ENCODE measurements at places on chromosomes 5 and 9.
A peak's percentile ranks its signal among the peaks of the same experiment; 100 is the strongest.

- no peak for DNase-seq
Measured at GRCh38 chr5:9239071-9239470, 306.8 kb downstream of the SEMA5A start.

- no peak for DNase-seq
Measured at GRCh38 chr9:81776834-81777233, 87.5 kb upstream of the TLE1 start.

DNA sequence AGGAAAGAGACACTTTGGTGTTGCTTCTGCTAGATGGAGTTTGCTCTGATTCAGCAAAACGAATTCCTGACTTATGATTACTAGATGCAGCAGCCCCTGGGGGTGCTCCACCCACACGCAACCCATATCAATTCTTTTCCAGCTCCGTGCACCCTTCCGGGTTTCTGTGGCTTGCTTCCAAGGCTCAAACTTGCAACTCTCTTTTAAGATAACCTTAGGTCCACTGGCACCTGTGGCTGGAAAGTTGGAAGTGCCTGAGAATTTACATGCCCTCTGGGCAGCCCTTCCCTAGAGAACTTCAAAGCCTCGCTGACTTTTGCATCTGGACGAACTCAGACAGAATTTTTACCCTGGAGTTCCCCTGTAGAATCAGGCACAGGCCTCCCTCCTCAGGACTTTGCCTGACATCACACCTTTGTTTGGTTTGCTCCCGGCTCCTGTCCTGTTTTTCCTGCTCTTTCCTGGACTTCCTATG, 224.9 kb downstream of the SNX18 start:
- no peak for DNase-seq

DNA sequence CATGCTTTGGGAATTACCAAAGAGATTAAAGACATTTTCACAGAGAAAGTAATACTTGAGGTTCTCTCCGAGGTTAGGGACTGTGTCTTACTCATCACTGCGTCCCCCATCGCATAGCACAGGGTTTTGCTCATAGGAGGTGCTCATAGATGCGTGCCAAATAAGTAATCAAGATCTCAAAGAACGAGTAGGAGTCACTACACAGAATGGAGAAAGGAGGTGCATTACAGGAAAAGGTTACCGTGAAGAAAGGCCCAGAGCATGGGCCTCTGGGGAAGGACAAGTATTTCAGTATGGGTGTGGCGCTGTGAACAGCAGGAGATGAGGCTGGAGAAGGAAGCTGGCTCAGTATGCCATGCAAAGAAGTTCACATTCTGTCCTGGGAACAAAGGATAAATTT, 182.4 kb downstream of the ACTL7B start:
- DNase-seq, result no peak

GRCh38 chr9:134442085-134442474, 115.8 kb downstream of the RXRA start:
- DNase-seq, result no peak

GRCh38 chr9:122975196-122975595, 34.4 kb downstream of the RABGAP1 start:
- no peak for DNase-seq

DNA sequence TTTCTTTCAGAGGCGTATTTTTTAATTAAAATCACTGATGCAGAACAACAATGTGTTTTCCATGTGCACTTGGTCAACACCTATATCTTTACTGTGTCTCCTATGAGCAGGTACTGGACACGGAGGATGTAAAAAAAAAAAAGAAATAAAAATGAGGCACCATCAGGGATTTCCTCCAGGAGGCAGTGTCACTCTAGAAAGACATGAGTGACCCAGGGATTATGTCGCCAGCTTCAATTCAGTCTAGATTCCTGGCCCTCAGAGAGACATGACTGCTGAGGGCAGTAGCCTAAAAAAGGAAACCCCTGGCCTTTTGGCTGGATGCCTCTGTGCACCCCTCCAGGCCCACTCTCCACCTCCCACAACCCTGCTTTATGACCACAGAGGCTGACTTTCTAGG, 18.3 kb upstream of the IL33 start:
- DNase-seq, result no peak

DNA sequence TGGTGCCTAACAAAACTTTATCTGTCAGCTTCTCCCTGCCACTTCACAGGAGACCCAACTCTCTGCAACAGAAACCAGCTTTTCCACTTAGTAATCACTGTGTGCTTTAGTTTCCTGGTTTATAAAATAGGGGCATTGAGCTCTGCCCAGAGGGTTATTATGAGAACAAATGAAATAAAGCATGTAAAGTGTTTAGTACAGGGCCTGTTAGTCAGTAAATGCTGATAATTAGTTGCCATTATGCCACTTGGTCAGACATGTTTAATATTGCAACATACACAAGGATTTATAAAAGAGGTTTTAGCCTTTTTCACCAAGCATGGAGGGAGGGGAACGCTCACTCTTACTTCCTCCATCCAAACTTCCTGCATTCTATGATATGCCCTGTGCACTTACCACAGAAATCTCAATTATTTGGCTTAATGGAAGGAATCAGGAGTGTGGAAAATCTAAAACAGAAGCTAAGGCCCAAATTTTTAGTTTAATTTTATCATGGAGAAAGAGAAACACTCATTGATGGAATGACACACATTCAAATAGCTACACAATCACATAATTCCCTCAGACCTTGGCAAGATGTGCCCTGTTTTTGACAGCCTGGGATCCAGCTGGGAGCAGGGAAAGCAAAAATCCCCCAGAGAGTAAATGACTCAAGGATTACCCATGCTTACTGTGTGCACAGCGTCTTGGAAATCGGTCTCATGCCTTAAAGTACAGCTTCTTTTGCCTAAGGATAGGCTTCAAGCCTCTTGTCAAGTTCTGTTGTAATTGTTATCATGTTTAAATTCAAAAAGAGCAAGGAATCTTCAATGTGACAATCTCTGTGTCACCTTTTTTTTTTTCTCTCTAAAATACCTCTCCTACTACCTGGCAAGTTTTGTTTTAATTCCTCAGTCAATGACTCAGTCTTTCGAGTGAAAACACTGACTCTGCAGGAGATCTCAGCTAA, 34.0 kb downstream of the ZNF474 start:
- DNase-seq, result no peak

GRCh38 chr5:57431759-57432158, 50.9 kb downstream of the ACTBL2 start:
- DNase-seq, result no peak

DNA sequence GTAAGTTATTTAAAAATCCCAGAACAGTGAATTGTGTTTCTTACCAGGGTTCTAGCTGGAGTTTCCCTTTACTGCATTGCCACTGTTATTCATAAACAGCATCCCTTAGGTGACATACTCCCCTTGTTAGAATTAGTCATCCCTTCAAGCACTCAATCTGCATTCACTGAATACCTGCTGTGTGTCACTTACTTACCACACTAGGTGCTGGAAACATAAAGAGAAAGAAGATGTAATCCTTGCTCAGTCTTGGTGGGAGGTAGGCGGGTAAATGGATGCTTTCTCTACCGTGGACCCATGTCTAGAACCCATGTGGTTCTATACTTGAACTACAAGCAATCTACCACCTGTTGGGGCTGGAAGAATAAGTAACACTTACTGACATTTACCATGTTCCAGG, 371.6 kb downstream of the KDM4C start:
- DNase-seq, result no peak

DNA sequence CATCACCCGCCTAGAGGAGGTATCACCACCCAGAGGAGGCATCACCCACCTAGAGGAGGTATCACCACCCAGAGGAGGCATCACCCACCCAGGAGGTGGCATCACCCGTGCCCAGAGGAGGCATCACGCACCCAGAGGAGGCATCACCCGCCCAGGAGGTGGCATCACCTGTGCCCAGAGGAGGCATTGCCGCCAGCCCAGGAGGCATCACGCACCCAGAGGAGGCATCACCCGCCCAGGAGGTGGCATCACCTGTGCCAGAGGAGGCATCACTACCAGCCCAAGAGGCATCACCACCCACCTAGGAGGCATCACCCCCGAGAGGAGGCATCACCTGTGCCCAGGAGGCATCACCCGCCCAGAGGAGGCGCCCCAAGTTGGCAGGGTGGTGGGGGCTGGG, 2.6 kb downstream of the NOTCH1 start:
- DNase-seq, result no peak

DNA sequence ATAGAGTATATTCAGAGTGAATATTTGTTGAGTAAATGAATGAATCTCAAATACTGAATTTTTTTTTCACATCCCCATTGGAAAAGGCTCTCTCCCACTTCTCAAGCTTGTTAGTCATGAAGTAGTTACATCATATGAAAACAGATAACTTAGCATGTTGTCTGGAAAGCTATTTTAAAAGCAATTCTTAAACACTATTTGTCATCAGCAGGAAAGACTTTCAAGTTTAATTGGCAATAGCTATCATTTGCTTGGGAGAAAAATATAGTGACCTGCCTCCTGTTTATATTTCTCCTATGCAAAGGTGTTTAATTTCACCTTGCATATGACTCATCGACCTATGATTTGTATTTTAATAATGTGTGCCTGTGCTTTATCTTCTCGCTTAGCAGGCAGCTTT, 499.8 kb upstream of the GRIA1 start:
- no peak for DNase-seq

- DNase-seq, result no peak
Measured at GRCh38 chr9:129054163-129054851, 17.9 kb downstream of the MIGA2 start.

DNA sequence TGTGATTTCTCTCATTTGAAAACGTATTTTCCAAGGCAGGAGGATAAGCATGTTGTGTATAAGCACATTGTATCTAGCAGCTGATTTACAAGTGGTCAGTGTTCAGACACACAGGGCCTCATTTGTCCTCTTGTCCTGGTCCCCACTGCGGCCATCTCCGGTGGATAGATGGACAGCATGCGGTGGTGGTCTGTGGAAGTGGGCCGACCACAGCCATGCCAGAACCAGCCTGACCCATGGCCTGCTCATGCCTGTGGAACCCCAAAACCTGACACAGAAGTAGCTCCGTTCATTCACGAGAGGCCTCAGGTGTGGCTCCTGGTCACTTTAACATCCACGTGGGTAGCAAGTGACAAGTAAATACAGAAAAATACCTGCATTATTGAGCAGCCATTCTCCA, 14.6 kb downstream of the IRX2 start:
- DNase-seq, result no peak

- no peak for DNase-seq
Measured at GRCh38 chr9:8391132-8391531, 591.6 kb upstream of the DMAC1 start.

DNA sequence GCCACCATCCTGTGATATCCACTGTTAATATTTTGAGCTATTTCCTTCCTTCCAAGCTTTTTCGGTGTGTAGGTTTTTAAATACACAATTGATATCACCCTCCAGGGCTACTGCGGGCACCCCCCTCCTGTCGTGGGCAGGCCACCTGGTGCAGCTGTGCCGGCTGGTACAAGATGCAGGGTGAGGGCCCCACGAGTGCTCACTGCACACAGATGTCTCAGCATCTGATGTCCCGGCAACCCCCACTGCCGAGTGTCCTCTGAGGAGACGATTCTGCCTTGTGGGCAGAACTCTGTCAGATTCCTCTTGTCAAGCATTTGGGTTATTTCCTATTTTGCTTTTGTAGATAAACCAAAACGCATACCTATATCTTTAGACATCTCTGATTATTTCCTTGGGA, 25.1 kb downstream of the CACNA1B start:
- DNase-seq, result no peak

GRCh38 chr5:172733131-172733973, 37.6 kb downstream of the DUSP1 start:
- peak; percentile 95 for DNase-seq

DNA sequence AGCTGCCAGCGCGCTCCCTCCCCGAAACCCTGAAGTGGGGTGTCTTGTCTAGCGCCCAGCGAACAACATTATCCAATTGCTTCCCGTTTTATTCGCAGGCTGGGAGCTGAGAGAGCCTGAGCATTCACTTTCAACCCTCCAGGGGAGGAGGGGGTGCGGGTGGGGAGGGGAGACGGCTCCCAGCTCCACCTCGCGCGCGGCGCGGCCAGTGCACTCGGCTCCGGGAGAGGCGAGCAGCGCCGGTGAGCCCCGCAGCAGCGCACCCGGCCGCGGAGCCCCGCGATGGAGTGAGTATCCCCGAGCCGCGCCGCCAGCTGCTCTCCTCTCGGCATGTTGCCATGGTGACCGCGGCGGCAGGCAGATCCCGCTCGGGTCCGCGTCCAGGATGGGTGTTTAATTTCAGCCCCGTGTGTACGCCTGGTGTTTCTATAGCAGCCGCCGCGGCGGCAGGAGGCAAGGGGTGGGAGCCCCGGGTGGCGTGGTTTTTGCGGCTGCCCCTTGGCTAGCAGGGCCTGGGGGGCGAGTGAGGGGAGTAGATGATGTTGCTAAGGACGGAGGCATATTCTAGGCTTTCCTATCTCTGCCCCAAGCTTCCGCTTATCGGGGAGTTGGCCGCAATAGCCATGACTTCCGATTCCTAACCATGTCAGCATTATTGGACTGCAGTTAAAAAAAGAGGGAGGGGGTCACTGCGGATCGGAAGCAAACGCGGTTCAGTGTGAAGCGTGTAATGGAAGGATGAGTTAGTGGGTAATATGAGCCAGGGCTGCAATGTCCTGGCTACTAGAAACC, 139.2 kb upstream of the PALM2AKAP2 start:
- DNase-seq, result peak; percentile 95

DNA sequence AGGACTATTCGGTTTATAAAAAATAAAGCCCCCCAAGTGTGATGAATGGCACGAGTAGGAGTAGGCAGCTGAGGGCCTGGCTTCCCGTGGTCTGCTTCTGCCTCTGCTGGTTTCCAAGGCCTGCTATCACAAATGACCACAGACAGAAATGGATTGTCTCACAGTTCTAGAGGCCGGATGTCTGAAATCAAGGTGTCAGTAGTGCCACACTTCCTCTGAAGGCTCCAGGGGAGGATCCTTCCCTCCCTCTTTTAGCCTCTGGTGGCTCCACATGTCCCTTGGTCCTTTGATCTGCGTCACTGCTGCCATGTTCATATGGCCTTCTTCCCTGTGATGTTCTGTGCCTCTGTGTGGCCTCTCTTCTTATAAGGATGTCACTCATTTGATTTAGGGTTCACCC, 15.1 kb downstream of the PRKACG start:
- DNase-seq, result no peak

GRCh38 chr5:64958757-64959391, 190.1 kb downstream of the CWC27 start:
- no peak for DNase-seq

GRCh38 chr9:136943291-136944211, 987 bp downstream of the FBXW5 start:
- DNase-seq, result peak; percentile 94

DNA sequence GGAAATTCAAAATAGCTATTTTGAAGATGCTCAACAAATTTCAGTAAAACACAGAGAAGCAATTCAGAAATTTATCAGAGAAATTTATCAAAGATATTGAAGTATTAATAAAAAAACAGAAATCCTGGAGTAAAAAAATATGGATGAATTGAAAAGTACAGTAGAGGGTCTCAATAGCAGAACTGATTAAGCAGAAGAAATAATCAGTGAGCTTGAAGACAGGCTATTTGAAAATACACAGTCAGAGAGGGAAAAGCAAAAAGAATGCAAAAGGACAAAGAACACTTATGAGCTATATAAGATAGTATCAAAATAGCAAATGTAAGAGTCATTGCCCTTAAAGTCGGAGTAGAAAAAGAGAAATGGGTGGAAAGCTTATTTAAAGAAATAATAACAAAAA, 107.9 kb upstream of the PPP2R2B start:
- DNase-seq, result no peak

- no peak for DNase-seq
Measured at GRCh38 chr5:170312666-170313065, 15.1 kb upstream of the LCP2 start.

GRCh38 chr9:6759185-6759977, 1.6 kb downstream of the KDM4C start:
- DNase-seq, result no peak

- DNase-seq, result no peak
Measured at GRCh38 chr5:120769312-120769872, 305.3 kb downstream of the PRR16 start.
